ENCODE measurements at places on chromosomes 2 and 18.

DNA sequence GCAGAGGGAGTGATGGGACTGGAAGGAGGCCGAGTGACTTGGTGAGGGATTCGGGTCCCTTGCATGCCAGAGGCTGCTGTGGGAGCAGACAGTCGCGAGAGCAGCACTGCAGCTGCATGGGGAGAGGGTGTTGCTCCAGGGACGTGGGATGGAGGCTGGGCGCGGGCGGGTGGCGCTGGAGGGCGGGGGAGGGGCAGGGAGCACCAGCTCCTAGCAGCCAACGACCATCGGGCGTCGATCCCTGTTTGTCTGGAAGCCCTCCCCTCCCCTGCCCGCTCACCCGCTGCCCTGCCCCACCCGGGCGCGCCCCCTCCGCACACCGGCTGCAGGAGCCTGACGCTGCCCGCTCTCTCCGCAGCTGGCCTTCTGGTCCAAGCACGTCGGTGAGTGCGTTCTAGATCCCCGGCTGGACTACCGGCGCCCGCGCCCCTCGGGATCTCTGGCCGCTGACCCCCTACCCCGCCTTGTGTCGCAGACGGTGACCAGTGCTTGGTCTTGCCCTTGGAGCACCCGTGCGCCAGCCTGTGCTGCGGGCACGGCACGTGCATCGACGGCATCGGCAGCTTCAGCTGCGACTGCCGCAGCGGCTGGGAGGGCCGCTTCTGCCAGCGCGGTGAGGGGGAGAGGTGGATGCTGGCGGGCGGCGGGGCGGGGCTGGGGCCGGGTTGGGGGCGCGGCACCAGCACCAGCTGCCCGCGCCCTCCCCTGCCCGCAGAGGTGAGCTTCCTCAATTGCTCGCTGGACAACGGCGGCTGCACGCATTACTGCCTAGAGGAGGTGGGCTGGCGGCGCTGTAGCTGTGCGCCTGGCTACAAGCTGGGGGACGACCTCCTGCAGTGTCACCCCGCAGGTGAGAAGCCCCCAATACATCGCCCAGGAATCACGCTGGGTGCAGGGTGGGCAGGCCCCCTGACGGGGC, 4.6 kb downstream of the PROC start:
- no peak for DNase-seq

- DNase-seq: no peak
Observed at GRCh38 chr2:206993964-206994363, 54.6 kb downstream of the CPO start.

GRCh38 chr2:143807671-143808070, 678.5 kb downstream of the ARHGAP15 start:
- no peak for DNase-seq

DNA sequence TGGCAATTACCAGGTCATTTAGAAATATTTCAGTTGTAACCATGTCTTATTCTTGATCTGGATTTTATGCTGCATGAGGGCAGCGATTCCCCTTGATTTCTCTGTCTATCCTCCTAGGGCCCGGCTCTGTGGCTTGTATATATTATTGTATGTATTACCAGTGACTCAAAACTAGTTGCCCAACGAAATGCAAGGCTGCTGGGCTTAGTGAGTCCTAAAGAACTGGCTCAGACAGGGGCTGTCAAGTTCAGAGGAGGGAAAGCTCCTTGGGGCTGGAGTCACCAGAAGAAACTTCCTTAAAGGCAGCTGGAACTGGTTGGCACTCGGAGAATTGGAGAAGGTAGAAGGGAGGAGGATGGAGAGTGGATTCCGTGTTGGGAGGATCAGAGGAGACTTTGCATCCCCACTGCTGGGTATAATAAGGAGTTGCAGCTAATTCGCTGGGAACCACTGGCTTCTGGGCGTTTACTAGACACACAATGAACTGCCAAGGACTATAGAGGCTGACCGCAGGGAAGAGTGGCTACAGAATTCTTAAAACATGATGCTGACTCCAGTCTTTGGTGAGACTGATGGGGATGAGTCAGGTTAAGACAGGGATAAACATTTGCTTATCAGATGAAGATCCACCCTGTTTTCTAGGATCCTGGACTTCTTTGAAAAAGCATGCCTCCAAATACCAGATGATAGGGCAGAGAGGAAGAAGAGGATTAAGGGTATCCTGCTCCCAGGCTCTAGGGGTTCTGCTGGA, 104.3 kb downstream of the PRKCE start:
- DNase-seq: peak; percentile 5

All from left forelimb (tissue), 1 donor.